NCI-H774 (cell line): ENCODE measurements at places on chromosomes 3 and 15.

GRCh38 chr3:43215663-43216275, 70.6 kb upstream of the SNRK start:
- DNase-seq = no peak

DNA sequence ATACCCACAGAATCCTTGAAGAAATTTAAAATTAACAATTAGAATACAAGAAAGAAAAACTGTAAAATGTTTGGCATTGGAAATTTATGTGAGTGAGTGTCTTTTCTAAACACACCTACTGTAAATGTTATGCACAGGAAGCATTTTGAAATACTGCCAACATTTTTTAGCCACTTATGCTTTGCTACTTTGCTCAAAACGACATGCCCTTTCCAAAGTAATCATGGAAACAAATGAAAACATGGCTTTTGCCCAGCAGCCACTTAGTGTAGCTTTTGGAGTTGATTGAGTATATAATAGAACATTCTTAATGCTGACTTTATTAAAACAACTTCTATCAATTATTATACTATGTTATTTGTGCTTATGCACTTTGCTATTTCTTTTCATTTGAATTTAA, 823.0 kb downstream of the CADM2 start:
- peak; percentile 20 for DNase-seq

- no peak for DNase-seq
These were observed 189.1 kb upstream of the KBTBD8 start for GRCh38 chr3:66808891-66809594.

DNA sequence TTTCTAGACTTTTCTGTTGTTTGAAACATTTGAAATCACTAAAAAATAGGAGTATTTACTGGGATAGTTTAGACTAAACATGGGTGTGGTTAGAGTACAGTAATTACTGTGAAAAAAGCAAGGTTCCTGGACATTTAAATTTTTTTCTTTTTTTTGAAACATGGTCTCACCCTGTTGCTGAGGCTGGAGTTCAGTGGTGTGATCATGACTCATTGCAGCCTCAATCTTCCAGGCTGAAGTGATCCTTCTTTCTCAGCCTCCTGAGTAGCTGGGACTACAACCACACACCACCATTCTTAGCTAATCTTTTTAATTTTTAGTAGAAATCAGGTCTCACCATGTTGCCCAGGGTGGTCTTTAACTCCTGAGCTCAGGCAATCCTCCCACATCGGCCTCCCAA, 20.4 kb upstream of the CELF6 start:
- DNase-seq = no peak

DNA sequence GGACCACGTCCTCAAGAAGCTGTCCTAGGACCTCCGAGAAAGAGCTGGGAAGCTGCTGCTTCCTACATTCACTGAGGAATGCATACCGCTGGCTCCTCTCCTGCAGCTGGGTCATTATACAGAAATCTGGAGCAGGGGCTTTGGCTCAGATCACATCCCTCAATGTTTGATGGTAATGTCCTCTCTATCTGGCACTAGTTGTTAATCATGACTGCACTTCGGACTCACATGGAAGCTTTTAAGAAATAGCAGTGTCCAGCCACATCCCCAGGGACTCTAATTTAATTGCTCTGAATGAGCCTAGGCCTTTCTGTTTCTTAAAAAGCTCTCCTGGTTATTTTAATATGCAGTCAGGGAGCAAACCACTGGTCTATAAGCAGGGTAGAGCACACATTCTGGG, 25.7 kb upstream of the MYRIP start:
- DNase-seq = no peak

DNA sequence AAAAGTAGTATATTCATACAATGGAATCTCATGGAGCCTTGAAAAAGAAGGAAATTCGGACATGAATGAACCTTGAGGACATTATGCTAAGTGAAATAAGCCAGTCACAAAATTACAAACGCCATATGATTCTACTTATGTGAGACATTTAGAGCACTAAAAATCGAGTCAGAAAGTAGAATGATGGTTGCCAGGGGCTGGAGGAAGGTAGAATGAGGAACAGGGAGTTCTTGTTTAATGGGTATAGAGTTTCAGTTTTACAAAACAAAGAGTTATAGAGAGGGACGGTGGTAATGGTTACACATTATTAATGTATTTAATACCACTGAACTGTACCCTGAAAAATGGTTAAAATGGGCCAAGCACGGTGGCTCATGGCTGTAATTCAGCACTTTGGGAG, 19.5 kb downstream of the UBXN7 start:
- no peak for DNase-seq

DNA sequence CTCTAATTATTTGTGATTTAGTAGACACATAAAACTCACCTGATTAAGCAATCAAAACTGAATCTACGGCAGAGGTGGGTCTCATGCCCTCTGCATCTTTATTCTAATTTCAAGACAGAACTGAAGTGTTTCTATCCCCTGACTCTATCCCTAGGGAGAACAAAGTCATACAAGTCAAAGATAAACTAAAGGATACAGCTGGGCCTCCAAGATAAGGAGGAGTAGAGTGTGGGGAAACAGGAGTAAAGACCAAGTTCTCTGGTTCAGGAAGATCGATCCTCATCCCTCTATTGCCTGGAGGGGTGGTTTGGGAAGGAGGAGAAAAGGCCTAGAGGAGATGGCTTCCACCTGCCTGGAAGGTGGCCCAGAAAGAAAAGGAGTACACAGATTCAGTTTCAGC, 58.7 kb upstream of the BBX start:
- no peak for DNase-seq

DNA sequence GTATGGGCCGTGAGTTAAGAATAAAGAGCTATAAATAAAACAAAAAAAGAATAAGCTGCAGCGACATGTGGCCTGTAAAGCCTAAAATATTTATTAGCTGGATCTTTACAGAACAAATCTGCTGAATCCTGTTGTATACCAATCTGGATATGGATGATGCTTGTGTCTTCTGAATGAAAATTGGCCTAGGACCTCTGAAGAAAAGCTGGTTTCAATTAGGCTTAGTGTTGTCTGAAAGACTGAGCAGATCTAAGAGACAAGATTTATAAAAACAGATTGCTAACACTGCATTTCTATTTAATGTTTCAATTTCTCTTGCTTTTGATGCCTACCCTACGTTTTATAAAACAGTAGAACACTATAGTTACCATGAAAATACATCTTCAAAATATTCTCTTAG, 57.9 kb downstream of the ST3GAL6 start:
- DNase-seq = no peak

DNA sequence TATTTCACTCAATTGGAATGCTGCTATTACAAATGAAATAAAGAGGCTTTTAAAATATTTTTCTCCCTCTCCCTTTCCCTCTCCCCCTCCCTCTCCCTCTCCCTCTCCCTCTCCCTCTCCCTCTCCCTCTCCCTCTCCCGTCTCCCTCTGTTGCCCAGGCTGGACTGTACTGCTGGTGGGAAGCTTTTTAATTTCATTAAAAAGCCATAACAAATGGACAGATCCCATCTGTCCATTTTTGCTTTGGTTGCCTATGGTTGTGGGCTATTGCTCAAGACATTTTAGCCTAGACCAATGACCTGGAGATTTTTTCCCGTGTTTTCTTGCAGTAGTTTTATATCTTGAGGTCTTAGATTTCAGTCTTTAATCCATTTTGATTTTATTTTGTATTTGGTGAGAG, 107.2 kb upstream of the LRRC3B start:
- no peak for DNase-seq

GRCh38 chr3:107414325-107414964, 37.2 kb downstream of the CCDC54 start:
- no peak for DNase-seq

DNA sequence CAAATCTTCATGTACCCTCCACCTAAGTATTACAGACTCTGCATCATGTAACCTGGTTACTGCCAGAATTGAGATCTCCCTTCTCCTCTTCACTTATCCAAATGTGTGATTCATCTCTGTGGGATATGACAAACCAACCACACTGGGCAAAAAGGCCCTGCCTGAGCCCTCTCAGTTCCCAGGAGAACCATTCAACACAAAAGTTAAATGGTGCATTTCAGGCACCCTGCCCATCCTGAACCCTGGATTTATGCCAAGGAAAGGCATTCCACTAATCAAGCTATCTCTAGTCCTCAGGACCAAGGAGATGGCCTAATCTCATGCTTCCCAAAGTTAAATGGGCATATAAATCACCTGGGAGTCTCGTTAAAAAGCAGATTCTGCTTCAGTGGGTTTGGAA, 108.5 kb downstream of the TNIK start:
- no peak for DNase-seq

- DNase-seq = no peak
These were observed 343.1 kb downstream of the OXSM start for GRCh38 chr3:26132942-26133341.

DNA sequence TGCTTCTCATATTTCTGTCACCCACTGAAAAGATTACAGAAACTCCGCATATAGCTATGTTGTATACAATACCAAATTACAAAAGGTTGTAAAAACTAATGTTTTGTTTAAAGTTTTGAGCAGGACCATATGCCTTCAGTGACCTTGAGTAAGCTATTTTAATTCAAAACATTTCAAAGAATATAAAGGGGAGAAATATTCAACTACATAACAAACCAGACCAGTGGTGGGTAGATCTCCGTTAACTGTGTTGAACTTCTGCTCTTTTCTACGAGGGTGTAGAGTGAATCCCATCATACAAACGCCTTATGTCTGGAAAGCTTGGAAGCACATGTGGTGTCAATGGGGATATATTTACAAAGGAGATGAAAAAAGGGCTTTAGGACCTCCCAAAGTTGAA, 68.4 kb upstream of the NR2F2 start:
- no peak for DNase-seq

DNA sequence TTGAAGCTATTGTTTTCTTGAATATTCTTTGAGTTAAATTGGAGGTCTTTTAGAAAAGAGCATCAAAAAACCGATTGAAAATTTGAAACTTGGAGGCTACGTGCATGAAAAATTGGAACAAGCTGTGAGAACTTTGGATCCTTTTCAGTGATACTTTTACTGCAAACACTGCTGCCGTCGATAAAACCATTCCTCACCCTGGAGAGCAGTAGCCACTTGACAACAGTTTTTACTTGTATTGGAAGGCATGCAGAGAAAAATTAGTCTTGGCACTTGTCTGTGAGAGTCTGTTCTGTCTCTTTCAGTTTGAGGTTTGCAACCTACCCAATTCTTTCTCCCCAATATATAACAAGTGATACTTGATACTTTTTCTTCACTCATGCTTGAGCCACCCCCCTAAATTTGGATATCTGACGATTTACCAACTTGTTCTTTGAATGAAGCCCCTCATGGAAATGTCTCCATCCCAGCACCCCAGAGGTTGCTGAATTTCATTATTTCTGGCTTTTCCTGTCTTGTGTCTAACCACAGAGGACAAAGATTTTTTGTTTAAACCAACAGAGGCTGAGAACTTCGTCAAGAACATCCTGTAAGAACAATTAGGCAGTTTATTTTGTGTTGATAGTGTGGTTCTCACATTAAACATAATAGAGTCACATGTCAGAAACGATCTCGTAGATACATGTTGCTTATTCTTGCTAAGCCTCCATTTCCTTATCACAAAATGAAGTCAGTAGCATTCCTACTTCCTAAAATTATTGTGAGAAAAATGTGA, 307.3 kb upstream of the PLSCR5 start:
- no peak for DNase-seq

DNA sequence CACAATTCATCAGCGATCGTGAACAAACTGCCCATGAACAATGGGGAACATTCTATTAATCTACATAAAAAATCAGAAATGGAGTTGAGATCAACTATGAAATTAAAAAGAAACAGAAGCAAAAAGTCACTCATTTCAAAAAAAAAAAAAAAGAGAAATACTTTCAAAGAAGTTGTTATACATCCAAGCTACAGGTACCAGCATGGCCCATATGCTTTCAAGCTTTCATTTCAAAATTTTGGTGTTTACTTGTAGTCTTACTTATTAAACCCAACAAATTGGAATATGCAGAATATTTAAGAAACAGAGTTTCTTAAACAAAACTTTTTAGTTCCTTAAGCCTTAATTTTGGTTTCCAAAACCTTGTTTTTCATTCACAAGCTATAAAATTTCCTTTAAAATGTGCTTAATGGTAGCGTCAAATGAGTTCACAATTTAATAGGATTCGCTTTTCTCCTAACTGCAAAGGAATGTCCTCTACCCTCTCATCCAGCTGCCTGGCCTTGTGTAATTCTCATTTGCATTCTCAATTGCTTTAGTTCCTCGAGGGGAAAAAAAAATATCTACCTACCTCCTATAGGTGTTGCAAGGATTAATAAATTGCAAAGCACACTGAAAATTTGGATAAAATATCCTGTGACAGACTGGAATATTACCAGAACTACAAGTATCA, 565.2 kb downstream of the ROBO1 start:
- no peak for DNase-seq

DNA sequence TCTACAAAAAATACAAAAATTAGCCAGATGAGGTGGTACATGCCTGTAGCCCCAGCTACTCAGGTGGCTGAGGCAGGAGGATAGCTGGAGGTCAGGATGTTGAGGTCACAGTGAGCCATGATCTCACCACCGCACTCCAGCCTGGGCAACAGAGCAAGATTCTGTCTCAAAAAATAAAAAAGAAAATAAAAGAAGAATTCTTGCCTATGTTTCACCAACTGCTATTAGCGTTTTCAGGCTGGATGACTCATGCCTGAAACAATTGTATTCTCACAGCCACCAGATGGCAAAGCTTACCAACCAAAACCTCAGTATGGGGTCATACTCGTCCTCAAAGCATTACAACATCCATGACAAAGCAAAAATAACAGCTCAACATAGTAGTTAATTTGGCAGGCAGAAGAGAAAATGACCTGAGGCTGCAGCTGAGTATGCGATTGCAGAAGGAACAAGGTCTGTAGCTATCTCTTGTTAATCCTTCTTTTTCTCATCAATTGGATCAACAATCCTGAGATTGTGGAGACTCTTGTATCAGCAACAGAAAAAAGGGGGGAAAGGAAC, 52.2 kb downstream of the TP53BP1 start:
- DNase-seq = peak; percentile 33

DNA sequence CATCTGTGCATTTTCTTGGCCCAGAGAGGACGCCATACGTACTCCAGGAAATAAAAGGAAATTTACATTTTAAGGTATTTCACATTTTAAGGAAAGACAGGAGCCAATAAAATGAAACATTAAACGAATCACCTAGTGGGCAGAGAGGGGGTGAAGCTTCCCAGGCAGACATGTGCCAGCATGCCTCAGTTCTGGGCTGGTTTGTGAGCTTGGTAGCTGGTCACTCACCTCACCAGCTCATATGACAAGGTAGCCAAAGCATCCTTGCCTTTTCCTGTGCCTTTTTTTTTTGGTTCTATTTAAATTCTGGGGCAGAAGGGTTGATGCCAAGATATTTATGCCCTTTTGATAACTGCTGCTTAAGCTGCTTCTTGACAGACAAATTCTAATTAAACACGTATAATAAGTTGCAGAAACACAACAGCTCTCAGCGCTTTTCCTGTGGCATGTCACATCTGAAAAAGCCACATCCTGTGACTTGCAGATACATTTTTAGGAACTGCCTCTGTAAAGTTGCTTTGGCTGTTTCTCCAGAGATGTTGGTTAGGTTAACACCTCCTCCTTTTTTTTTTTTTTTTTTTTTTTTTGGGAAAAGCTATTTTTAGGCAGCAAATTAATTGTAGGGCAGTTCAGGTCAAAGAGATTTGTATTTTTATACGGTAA, 218.6 kb downstream of the PDCD6IP start:
- no peak for DNase-seq

GRCh38 chr15:86311568-86312280, 232.1 kb downstream of the AGBL1 start:
- no peak for DNase-seq
